ENCODE measurements at places on chromosomes 7 and 10.

DNA sequence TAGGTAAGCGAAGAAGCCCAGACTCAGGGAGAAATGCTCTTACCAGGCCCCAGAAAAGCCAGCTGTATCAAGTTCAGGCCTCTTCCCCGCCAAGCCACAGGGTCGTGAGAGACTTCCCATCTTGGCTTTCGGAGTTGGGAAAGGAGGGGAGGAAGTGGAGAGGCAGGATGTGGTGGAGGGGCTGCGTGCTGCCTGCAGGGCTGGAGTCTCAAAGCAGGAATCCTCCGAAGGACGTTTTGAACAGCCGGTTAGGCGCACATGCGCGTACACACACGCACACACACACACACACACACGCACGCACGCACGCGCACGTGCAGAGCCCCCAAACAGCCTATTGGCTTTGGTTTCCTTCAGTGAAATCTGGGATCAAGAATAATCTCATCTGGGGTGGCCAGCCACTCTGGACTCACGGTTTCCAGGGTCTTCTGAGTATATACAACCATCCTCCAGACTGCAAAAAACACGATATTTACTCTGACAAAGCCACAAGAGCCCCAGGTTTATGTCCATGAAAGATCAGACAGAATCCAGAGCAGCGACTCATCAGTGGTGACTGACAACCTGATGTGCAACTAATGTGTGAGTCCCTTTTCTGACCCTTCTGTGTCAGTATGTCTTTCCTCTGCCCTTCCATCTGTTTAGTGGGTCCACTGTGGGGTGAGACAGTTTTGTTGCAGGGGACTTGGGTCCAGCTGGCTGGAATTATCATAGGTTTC is 115.0 kb upstream of the ZNF438 start:
- no peak for DNase-seq

- DNase-seq: no peak
Measured at GRCh38 chr7:140416560-140416959, 12.7 kb downstream of the RAB19 start.

DNA sequence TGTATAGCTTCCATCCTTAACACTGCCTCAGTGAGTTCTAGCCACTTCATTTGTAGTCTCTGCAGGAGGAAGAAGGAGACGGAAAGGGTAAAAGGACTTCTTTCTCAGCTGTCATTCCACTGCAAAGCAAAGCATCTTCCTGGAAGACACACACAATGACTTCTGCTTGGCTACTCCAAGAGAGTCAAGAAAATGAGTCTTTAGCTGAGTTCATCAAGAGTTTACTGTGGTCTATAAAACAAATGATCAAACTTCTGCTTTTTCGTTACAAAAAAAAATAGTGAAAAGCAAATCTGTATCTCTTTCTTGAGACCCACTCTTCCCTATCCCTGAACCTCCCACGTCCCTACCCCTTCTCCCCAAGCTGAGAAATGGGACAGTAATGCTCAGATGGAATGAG is 205.0 kb upstream of the AHR start:
- no peak for DNase-seq

DNA sequence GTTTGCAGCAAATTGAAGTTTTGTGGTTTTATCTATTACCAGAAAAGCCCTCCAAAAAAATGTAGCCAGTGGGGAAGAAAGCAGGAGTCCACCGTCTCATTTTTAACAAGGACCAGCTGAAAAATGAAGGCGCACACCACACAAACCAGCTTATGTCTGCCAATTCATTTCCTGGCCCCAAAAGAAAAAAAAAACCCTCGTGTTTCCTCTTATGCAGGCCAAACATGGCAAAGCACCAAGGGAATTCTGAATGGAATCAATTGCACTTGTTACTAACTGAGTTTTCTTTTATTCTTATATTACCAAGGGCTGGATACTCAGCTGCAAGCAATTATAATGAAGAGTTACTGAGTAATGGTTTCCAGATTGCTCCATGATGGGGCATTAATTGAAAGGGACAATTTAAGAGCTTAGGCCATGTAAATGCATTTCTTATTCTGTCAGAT is 428.3 kb upstream of the NPVF start:
- no peak for DNase-seq

GRCh38 chr10:13048762-13049161 is 47.2 kb upstream of the CCDC3 start:
- no peak for DNase-seq

DNA sequence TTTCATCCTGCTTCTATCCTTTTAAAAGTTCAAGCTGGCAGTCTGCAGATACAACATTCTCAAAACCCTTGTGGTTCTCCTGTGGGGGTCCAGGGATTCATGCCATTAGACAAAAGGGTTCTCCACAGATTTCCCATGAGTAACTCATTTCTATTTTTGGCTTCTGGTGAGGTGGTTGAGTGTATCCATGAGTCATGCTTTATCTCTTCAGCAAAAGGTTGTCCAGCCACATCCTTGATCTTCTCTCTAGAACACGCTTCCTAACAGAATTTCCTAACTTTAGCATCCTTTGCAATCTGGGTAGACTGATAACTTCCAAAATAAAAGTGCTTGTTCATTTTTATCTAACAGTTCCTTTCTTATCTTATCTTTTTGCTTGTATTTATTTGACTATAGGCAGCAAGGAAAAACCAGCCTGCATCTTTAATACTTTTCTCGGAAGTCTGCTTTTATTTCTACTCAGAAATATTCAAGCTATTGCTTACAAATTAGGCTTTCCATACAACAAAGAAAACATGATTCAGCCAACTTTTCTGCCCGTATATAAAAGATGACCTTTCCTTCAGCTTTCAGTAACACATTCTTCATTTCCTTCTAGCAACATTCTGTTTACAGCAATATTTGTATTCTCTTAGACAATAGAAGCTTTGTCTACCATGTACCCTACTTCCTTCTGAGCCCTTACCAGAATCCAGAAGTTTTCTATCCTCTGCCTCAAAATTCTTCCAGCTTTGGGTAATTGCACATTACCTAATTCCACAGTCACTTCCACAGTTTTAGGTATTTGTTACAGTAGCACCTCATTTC is 79.3 kb upstream of the IL6 start:
- DNase-seq: no peak

GRCh38 chr7:140928491-140929309 is 4.0 kb upstream of the BRAF start:
- DNase-seq: no peak

GRCh38 chr10:95280637-95281036 is 10.2 kb downstream of the PDLIM1 start:
- no peak for DNase-seq

DNA sequence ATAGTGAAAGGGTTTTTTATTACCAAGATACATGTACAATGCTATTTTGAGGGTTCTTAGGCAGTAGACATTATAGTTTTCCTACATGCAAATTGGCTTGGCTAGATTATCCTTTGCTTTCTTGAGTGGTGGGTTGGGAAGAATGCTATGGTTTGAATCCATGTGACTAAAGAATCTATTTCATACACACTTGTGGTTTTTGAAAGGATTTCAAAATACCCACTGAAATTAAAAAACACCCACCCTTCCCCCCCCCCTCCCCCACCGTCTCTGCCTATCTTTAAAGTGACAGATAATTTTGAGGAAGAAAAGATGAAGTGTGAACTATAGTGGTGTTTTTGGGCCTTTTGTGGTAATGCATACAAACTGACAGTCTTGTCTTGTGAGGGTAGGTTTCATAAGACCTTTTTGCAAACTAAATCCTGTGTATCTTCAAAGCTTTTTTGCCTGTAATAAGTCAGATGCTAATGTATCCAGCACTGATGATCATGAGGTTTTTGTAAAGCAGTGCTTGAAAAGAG is 90.9 kb downstream of the TPST1 start:
- no peak for DNase-seq

DNA sequence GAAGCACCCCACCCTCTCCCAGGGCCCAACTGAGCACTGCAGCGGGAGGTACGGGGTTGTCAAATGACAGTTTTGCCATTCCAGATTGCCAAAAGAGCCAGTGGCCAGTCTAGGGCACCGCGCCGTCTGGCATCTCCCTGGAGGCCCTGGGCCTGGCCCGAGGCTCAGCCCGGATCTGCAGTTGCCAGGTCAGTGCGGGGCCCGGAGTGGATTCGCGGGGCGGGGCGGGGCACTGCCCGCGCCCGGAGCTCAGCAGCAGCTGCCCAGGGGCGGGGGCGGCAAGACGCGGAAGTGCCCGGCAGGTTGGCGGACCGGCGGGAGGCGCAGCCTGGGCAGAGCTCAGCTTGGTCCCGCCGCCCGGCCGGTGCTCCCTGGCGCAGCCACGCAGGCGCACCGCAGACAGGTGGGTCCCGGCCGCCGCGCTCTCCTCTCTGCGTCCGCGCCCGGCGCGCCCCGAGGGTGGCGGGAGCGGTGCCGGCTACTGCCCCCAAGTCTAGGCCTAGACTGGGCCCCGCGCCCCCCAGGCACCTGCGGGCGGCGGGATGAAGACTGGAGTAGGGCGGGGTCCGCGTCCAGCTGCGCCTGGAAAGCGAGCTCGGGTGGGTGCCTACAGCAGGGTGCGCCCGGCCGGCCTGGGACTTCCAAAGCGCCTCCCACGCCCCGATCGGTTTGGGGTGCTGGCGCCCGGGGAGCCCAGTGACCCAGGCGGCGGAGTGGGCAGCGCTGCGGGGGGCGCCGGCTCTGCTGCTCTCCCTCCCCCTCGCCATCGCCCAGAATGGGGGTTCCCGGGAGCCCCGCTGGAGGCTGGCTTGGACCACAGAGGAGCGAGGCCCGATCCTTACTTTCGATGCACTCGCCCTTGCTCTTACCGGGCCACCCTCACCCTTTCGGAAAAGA is at the start of gene IRF5:
Gene IRF5 (plus strand): TSS at position 281 of the 897 bp plus-strand sequence. CDS start 4,155 bp downstream, outside the sequence.
- DNase-seq: no peak

DNA sequence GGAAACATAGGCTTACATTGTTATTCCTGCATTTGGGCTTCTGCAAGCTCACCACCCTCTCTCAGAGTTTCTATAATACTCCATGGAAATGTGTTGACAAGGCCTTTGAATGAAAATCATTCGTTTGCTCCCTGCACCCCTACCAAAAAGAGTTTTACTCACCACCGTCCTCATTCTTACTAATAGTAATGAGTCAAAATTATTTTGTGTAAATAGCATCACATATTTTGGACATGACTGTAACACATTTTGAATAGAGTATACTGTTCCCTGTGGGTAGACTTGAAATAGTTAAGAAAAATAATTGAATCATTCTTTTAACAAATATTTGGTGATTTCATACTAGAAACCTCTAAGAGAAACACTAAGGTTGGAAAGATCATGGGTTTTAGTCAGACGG is 84.6 kb downstream of the AKAP9 start:
- DNase-seq: no peak

DNA sequence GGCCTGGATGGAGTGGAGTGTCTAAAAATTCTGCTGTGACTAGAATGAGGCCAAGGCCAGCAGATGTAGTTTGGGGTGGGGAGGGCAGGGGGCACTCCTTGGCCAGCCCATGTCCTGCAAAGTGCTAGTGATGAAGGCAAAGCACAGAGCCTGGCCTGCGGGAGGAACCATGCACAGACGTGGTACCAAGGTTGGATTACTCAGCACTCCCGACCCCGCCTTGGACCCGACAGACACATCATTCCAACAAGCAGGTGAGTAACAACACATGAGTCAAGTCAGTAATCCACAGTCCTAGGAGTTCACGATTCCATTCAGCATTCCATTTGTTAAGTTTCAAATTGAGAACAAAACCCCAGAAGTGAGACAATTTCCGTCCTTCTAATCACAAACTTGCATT is 317.3 kb downstream of the TCERG1L start:
- no peak for DNase-seq

DNA sequence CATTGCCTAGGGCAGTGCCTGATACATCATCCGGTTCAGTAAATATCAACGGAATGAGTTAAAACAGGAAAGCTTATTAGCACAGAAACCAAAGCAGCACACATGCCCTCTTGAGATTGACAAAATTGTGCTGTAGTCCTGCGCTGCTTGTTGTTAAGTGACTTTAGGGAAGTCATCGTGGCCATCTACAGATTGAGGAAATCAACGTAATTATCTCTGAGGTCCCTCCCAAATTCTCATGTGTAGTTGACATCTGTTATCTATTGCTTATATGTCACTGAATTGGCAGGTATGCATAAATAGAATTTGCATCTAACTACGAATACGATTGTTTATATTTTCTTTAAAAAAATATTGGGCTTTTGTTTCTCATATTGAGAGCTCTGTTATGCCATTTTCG is 3.5 kb upstream of the GNB2 start:
- DNase-seq: no peak

DNA sequence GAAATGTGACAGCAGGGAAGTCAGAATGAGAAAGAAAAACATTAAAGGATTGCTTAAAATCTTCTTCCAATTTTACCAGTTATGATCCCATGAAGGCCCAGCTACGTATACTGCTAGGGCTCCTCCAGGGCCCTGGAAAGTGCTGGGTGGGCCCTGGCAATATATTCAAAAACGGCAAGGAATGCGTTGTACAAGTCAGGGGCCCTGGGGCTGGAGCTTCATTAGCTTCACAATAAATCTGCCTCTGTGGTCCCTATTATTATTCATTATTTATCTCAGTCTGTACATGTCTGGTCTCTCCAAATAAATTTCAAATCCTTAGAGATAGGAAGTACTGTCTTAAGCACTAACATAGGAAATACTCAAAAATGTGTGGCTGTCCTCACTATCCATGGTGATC is 7.6 kb downstream of the JAZF1 start:
- no peak for DNase-seq

GRCh38 chr10:79195091-79195923 is 126.5 kb downstream of the ZMIZ1 start:
- peak; percentile 17 for DNase-seq

DNA sequence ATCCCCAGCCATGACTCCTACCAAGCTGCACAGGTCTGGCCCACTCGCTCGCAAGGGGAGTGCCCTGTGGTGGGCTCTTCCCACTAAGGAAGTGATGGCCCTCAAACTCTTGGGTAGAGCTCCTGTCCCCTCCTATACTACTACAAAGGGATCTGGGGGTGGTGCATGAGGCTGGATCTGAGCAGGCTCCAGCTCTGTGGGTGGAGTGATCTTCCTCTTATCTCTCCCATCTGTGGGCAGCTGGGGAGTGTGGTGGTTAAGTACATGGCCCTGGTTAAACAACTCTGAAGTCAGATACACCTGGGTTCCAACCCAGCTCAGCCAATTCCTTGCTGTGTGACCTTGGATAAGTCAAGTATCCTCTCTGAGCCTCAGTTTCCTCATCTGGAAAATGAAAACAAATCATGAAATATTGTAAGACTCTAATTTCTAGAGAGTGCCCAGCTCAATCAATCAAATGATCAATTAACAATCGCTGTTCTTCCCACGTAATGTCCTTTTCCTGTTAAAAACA is 17.4 kb downstream of the DDIT4 start:
- DNase-seq: no peak
